Thoracic aorta (tissue), 2 donors: ENCODE measurements at places on chromosomes 1 and 21.

- DNase-seq, result peak; percentile 79
Measured at GRCh38 chr1:6603915-6604558, 1.4 kb upstream of the KLHL21 start.

DNA sequence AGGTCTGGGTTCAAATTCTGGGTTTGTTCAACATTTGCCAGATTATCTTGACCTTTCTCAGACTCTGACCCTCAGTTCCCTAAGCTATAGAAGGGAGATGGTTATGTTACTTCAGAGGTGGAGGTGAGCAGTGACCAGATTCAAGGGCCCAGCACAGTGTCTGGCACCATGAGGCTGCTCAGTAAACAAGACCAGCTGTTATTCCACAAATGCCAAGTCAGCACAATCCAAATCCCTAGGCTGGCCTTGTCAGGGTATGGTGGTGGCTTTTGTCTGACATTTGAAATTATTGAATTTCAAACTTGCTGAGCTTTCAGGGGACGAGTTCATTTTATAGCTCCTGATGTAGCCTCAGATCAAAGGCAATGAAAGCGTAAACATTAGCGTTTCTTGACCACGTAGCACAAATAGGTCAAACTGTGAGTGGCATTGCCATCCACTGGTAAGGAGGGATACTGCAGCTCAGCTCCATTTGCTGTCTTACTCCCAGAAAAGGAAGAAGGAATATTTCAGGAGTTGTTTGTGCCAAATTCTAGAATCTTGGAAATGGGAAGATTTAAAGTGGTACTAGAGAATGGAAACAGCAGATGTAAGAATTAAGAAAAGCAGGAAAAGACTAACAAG is 94.3 kb upstream of the EDN2 start:
- no peak for DNase-seq

DNA sequence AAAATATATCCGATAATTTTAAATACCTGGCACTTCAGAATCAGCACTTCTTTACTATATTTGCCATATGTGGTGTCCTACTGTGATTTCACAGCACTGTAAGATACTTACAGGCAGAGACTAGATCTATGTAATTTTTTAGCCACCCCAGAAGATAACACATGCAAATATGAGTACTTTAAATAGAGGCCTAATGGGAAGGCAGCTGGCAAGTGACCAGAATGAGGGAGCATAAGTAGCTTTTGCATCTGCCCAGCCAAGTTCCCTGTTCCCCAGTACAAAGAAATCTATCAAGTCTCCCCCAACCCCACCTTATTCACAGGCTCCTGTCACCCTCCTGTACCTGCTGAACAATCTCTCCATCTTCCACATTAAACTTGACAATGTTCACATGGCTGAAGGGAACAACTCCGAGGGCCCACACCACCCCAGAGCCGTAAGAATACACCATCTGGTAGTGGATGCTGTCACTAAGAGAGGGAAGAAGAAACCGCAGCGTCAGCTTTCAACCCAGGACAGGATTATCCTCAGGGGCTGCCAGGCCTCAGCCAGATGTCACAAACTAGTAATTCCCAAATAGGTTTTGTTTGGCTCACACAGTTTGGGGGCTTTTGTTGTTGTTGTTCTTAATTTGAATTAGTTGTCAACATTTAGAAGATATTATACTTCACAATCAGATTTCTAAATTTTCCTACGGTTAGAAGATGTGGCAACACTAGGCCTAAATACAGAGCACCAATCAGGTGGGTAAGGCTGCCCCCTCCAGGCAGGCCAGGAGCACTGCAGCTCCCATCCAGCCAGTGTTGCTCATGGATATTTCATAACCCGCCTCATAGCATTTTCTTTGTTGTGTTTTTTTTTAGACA is 10.4 kb downstream of the EMC1 start:
- no peak for DNase-seq

DNA sequence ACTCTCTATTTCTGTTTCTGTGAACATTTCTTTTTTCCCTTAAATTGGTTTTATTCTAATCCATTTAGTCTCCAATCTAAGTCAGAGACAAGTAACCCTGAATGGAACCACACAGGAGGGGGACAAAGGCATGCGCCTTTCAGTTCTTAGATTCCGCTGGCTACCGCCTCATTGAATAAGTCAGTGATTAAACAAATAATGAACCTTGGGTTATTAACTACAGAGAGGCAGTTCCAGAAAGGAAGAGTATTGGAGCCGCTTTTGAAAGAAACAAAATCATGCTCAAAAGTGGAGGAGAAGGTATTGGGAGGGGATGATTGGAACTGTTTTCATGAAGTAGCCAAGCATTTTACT is 459.8 kb upstream of the DAB1 start:
- DNase-seq, result no peak

GRCh38 chr1:923131-923990 is at the start of gene SAMD11:
Gene SAMD11 (plus strand): TSS chr1:923923. CDS start chr1:924432, 509 bp downstream.
- peak; percentile 43 for DNase-seq

DNA sequence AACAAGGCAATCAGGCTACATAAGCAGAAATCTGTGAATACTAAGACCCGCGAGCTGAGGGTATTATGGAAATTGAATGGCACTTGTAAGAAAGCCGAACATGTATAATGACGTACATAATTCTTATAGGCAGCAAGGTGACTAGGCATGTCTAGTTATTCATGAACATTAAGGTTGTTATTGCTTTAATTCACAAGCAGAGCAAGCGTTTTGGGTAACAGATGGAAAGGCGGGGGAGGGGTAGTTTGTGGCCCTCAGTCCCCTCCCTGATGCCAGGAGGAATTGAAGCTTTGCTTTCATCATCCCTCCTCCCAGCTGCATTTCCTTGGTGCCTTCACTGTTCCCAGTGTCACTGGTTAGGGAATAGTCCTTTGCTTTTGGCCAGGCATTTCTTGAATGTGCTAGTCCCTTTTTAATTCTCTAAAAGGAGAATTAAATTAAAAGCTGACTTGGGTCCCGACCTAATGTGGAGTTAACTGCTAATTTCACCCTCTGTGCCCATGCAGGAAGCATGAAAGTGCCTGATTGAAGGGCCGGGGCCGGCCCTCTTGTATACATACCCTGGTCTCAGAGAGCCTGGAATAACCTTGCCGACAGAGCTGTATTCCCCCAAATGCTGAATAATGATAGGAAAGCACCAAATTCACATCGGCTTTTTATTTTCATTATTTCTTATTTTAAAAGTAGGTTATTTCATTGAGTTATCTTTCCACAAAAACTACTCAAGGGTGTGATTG is 42.5 kb downstream of the RYR2 start:
- no peak for DNase-seq

DNA sequence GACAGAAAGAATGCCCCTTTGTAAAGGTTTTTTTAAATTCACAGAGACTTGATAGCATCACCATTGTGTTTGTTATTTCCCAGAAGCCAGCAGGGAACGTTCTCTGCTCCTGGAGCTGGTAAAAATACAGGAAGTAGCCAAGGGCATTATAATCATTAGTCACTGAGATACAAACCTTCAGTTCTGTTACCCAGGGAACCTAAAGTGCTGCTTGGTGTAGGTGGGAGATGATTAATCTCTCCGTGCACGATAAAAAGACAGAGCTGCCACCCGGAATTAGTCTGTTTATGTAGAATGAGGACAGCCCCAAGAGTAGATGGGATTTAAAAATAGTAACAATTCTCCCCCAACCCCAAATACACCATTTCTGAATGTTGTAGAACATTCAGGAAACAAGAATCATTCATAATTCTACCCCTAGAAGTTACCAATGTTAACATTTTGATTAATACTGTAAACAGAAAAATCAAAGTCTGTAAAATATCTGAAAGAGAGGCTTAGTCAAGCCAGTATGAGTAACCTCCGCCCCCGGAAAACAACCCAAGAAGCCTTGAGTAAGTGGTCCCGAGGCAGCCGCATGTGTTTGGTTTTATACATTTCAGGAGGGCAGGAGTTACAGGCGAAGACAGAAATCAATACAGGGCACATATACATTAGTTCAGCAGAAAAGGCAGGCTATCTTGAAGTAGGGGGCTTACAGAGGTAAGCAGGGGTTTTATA is 45.3 kb upstream of the CTBS start:
- peak; percentile 21 for DNase-seq

GRCh38 chr1:86377341-86377740 is 18.8 kb downstream of the ODF2L start:
- DNase-seq, result no peak

GRCh38 chr21:35243171-35243570 is 194.1 kb upstream of the RUNX1 start:
- DNase-seq, result no peak

DNA sequence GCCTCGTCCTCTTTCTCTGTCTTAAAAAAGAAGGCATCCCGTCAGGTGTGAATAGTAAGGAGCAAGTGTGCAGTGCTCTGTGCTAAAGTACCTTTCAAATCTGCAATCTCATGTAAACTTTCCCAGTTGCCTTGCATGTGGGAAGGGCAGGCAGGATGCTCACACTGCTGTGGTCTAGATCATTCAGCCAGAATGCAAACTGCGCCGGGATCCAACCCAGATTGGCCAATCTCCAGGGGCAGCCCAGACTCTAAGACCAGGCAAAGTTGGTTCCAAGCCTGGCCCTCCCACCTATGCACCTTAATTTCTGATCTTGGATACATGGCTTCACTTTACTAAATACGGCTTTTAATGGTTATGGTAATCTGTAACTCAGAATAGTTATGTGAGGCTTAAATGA is 3.2 kb upstream of the MAP1LC3C start:
- DNase-seq, result no peak

- DNase-seq, result no peak
Measured at GRCh38 chr1:69738458-69739250, 170.9 kb downstream of the LRRC7 start.

DNA sequence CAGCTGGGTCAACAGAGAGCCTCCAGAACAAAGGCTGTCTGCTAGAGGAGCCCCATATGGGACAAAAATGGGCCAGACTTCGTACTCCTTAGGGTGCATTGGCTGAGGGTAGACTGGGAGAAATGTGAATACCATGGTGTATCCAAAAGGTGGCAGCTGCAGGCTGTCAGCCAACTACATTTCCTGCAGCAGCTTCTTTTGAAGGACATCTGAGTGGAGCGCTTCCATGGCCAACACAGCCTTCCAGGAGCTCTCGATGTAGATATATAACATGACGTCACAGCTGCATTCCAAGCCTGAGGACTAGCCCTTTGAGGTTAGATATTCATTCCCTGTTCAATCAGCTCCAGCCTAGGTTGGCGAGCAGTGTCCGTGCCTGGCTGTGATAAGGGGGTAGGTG is 107.7 kb downstream of the MAB21L3 start:
- no peak for DNase-seq

DNA sequence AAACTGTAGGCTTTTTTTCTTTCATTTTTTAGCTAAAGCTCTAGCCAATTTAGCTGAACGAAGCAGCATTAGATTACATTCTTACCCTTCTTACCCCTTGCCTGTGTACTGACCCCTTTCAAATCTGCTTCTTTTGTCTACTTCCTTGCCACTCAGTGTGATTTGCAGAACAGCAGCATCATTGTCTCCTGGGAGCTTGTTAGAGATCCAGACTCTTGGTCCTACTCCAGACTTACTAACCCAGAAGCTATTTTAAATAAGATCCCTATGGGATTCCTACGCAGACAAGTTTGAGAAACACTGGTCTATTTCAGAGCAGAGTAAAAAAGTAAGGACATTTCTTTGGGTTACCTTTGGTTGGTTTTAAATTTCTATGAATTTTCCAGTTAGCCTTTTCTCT is 13.8 kb downstream of the LRRC39 start:
- no peak for DNase-seq

DNA sequence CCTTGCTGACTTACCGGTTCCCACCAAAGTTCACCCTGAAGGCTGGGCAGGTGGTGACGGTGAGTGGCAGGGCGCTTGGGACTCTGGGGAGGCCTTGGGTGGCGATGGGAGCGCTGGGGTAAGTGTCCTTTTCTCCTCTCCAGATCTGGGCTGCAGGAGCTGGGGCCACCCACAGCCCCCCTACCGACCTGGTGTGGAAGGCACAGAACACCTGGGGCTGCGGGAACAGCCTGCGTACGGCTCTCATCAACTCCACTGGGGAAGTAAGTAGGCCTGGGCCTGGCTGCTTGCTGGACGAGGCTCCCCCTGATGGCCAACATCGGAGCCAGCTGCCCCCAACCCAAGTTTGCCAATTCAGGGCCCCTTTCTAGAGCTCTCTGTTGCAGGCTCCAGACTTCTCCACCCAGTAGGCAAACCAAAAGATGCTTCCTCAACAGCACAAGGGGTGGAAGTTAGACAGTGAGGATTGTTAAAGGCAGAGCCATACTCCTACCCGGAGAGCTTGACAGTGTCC is 16.4 kb upstream of the SEMA4A start:
- no peak for DNase-seq

DNA sequence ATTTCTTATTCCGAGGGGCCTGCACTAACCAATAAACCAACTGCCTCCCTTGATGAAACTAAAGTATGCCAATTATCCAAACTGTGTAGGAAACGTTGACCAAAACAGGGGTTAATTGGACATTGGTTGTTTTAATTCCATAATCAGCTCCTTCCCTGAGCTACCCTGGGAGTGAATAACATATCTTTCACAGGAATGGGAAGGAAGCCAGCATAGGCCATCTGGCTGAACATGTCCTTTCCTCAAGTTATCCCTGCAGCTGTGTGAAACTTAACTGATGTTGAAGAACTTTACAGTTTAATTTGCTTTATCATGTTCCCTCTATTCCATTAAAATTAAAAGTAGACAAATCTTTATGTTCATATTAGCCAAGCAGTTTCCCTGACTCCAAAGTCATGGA is 75.4 kb downstream of the NRIP1 start:
- DNase-seq, result no peak

DNA sequence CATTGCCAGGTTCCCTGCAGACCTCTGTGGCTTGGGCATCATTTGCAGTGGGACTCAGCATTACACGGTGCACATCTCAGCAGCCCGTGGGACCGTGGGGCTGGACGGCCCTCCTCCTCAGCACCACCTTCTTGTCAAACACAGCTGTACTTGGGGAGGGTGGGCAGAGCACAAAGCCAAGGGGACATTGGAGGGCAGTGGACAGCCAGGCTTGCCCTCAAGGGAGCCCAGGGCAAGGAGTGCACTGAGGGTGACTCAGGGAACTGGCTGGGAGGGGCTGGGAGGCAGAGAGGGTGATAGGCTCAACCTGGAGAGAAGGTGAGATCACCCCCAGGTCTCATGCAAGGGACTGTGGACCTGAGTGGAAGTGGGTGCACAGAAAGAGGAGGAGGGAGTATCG is 3.4 kb downstream of the CAPN9 start:
- no peak for DNase-seq

- DNase-seq, result no peak
Measured at GRCh38 chr1:36306210-36306901, at the start of gene SH3D21. Gene SH3D21 (plus strand): TSS chr1:36306368. CDS start chr1:36306421, 53 bp downstream.

DNA sequence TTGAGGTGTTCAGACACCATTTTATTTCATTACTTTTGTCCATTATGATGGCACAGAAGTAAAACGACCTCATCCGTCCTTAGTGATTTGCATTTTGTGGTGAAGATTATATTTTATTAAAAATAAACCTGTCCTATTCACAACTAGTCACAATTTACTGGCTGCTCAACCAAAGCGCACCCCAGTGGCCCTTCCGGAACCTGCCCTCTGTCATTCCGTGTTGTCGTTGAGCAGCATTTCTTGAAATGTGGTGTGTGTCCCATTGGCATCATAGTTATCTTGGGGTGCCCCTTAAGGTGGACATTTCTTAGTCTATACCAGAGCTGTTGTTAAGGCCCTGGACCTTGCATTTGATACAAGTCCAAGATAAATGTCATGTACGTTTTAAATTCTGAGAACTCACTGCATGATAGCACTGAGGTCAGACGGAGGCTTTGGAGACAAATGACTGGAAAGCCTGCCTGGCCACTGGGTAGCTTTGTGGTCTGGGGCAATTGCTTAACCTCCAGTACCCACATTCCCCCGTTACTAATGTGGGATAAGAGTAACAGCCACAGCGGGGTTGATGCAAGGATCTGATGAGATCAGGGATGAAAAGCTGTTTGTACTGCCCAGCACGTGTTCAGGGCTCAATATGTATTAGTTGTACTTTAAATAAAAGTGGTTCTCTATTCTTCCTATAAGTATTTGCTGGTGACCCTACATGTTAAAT is 36.2 kb downstream of the BACH1 start:
- DNase-seq, result no peak
